ENCODE measurements at places on chromosomes 2 and 18.

DNA sequence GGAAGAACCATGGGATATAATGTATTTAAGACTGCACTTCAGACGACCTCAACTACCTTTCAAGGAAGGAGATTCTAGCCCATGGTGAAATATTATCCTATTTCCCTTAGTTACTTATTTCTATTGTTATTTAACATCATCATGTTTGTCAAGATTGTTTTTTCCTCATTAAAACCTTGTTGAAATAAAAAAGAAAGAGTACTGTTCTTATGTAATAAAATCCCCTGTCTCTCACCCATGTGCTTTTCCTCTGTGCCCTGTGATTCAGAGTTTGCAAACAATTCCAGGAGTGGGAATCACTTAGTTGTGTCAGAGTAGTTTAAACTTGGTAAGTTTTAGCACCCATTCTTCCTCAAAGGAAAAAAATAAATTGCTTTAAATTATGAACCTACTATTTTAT is 43.6 kb downstream of the ERBB4 start:
- no peaks in the 10 kb centered on the region for H3K27me3 ChIP-seq
- H3K36me3 ChIP-seq = no peaks in the 10 kb centered on the region
- no peaks in the 10 kb centered on the region for H3K4me1 ChIP-seq
- no peak for DNase-seq
- H3K27ac ChIP-seq = no peak overlapping the region

DNA sequence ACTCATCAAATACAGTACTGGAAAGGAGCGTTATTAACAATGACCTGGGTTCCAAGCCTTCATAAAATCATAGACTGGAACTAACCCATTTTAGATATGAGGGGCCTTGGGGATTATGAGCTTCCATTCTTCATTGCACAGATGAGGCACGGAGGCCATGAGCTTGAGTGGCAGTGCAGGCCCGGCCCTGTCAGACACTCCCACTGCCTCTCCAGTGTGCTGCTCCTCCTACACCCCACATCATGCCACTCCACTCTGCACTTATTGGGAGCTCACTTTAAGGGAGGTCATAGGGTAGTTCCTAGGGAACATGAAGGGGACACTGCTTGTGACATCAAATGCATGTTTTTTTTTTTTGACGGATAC is 77.9 kb downstream of the TSN start:
- H3K4me3 ChIP-seq = no peak overlapping the region
- peaks cover 3% of the 10 kb centered on the region for H3K27me3 ChIP-seq
- H3K4me1 ChIP-seq = no peaks in the 10 kb centered on the region
- no peaks in the 10 kb centered on the region for H3K36me3 ChIP-seq
- no peak for DNase-seq

- H3K27me3 ChIP-seq = no peaks in the 10 kb centered on the region
- H3K4me1 ChIP-seq = no peaks in the 10 kb centered on the region
- H3K4me3 ChIP-seq = no peak overlapping the region
- no peaks in the 10 kb centered on the region for H3K36me3 ChIP-seq
- DNase-seq = no peak
Observed at GRCh38 chr18:13202571-13202970, 16.0 kb upstream of the LDLRAD4 start.

- H3K27me3 ChIP-seq = no peaks in the 10 kb centered on the region
- H3K27ac ChIP-seq = no peak overlapping the region
- H3K4me1 ChIP-seq = no peaks in the 10 kb centered on the region
- no peak for DNase-seq
- H3K4me3 ChIP-seq = no peak overlapping the region
Observed at GRCh38 chr2:219122202-219122980, 38.2 kb downstream of the NHEJ1 start.

DNA sequence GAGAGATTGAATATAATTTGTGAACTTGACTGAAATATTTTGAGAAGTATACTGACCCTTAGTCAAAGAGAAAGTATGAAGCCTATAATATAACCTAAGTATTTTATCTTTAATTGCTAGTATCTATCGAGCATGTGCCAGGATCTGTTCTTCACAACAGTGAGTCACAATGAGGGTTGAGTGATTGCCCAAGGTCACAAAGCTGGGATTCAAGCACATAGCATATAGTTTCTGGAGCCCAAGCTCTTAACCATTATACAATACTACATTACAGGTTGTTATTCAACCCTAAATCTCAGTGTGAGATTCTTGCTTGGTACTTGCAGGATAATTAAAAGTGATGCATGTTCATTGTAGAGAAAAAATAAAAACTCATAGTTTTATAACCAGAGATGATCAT is 97.2 kb downstream of the RAB3GAP1 start:
- no peak overlapping the region for H3K4me3 ChIP-seq
- no peak overlapping the region for H3K27ac ChIP-seq
- H3K36me3 ChIP-seq = peaks cover 9% of the 10 kb centered on the region
- DNase-seq = no peak

DNA sequence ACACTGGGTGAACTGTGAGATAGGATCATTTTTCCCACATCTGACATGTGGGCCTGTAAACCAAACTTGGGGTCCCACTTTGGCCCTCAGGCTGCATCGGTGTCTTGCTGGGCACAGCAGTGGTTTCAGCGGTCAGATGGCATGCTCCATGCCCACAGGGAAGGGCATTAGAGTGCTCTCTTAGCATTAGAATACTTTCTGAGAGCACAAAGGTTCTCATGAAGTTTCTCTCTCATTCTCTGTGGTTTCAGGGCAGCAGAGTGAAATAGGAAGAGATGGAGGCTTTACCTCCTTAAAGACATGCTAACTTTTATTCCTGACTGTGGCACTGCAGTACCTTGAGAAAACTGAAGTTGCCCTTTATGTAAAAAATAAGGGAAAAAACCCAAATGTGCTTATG is 36.6 kb upstream of the GATA6 start:
- H3K4me3 ChIP-seq = no peak overlapping the region
- no peak overlapping the region for H3K27ac ChIP-seq
- no peaks in the 10 kb centered on the region for H3K4me1 ChIP-seq
- H3K36me3 ChIP-seq = no peaks in the 10 kb centered on the region
- no peaks in the 10 kb centered on the region for H3K27me3 ChIP-seq

- H3K4me3 ChIP-seq = no peak within 1 kb of the TSS
- H3K4me1 ChIP-seq = no peaks in the 10 kb centered on the region
- DNase-seq = no peak
- H3K27ac ChIP-seq = no peak within 1 kb of the TSS
- H3K36me3 ChIP-seq = no peaks in the 10 kb centered on the region
- peaks cover 34% of the 10 kb centered on the region for H3K27me3 ChIP-seq
Observed at GRCh38 chr2:31580321-31581117, at the start of gene SRD5A2. Gene SRD5A2, minus strand, starts transcription at chr2:31580938. Its CDS starts 38 bp downstream, at chr2:31580900.

- H3K36me3 ChIP-seq = no peaks in the 10 kb centered on the region
- H3K4me3 ChIP-seq = no peak overlapping the region
- no peaks in the 10 kb centered on the region for H3K27me3 ChIP-seq
- H3K4me1 ChIP-seq = peaks cover 40% of the 10 kb centered on the region
- no peak overlapping the region for H3K27ac ChIP-seq
Observed at GRCh38 chr2:224520064-224520463, 65.1 kb downstream of the CUL3 start.

DNA sequence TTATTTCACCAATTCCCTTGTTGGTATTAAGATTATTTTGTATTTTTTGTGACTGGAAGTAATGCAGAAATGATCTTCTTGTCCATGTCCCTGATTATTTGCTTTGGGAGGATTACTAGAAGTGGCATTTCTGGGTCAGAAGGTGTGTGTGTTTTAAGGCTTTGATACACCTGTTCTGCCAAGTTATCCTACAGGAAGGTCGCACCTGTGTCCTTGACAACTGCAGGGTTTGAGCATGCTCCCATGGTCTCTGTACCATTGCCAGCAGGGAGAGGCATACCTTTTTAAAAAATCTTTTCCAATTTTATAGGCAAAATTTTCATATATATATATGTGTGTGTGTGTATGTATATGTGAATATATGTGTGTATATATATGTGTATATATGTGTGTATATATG is 29.7 kb downstream of the KDM3A start:
- H3K27ac ChIP-seq = no peak overlapping the region
- no peak overlapping the region for H3K4me3 ChIP-seq

DNA sequence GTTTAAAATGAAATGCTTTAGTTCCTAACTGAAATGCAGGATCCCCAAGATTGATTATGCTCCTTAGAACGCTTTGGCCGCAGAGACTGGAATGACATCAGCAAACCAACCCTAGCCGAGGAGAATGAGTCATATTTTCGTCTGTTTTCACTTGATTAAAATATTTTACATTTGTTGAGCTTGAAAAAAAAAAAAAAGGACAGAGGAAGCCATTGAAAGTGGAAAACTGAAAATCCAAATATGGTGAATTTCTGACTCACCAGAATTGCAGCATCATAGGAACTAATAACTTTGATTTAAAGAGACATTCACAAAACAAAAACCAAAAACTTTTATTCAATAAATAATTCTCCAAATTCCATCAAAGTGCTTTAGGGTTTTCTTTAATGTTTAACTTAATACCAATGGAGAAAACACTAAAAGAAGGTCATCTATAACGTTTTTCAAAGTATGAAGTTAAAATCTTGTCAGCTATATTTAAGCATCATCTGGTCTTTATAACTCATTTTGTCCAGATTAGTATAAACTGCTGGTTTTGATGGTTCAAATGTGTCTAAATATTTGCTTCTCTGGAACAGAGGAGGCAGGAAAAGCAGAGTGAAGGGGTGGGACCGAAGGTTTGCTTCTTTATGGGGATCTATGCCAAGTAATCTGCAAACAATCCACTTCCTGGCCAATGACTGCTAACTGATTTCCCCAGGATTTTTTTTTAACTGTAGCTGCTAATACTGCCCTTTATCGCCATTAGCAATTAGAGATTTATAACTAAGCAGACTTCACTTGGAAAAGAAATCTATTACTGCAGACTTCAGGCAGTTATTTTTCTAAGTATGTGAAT is 30.9 kb upstream of the COL5A2 start:
- no peaks in the 10 kb centered on the region for H3K36me3 ChIP-seq
- peak overlapping the region; percentile 15 for H3K4me3 ChIP-seq
- H3K27ac ChIP-seq = peak overlapping the region; percentile 78
- peaks cover 31% of the 10 kb centered on the region for H3K4me1 ChIP-seq

GRCh38 chr2:86487062-86487461 is 45.9 kb downstream of the KDM3A start:
- no peak for DNase-seq
- H3K4me3 ChIP-seq = no peak overlapping the region
- H3K36me3 ChIP-seq = peaks cover 56% of the 10 kb centered on the region
- H3K27ac ChIP-seq = no peak overlapping the region

GRCh38 chr2:234863043-234863934 is 88.5 kb upstream of the SH3BP4 start:
- H3K4me3 ChIP-seq = no peak overlapping the region
- H3K4me1 ChIP-seq = peaks cover 7% of the 10 kb centered on the region
- H3K27ac ChIP-seq = no peak overlapping the region
- H3K27me3 ChIP-seq = no peaks in the 10 kb centered on the region

GRCh38 chr18:28168725-28169124 is 8.2 kb downstream of the CDH2 start:
- no peaks in the 10 kb centered on the region for H3K4me1 ChIP-seq
- no peak overlapping the region for H3K4me3 ChIP-seq
- DNase-seq = no peak

DNA sequence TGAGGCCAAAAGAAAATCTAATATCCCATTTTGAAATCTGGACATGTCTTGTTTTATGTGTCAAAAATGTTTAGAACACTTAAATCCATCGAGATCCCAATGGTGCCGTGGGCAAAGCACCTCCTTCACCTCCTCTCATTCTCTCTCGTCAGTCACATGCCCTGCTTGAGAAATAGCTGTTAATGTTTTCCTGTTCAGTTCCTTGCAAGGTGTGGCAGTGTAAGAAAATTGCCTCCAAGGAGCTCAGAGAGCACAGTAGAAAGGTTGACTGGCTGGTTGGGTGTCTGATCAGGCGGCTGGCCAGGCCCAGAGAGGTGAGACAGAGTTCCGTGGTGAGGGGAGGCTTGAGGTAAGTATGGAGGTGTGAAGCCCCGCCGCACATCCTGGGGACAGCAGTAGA is 210.2 kb downstream of the TSN start:
- H3K36me3 ChIP-seq = no peaks in the 10 kb centered on the region
- H3K27me3 ChIP-seq = no peaks in the 10 kb centered on the region
- no peak overlapping the region for H3K27ac ChIP-seq
- no peak for DNase-seq

DNA sequence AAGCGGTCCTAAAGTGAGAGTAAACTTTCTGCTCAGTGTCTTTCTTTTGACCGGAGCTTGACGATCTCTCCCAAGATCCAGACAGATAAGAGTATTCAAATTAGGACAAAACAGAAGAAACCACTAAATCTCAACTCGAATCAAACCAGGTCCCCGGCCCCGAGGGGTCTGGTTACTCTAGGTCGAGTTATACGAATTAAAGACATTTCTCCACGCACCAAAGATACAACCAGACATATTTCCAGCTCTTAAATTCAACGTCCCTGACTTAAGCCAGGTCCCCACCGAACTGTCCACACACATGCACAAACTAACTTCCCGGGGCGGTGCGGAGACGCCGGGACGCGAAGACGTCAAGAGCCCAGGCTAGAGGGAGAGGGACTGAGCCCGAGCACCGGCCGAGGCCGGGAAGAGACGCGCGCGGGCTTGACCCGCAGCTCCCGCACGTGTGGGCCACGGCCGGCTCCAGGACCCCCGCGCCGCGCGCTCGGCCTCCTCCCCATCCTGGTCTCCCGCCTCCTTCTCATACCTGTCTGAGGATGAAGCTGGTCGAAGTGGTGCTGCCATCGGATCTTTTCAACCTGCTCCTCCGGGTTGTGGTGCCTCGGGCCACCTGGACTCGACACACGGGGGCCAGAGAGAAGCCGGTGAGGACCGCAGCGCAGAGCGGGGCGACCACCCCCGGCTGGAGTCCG is 896 bp downstream of the CACNB4 start:
- H3K27ac ChIP-seq = peak overlapping the region; percentile 37
- peak overlapping the region; percentile 48 for H3K4me3 ChIP-seq
- peaks cover 7% of the 10 kb centered on the region for H3K4me1 ChIP-seq
- peak; percentile 72 for DNase-seq

DNA sequence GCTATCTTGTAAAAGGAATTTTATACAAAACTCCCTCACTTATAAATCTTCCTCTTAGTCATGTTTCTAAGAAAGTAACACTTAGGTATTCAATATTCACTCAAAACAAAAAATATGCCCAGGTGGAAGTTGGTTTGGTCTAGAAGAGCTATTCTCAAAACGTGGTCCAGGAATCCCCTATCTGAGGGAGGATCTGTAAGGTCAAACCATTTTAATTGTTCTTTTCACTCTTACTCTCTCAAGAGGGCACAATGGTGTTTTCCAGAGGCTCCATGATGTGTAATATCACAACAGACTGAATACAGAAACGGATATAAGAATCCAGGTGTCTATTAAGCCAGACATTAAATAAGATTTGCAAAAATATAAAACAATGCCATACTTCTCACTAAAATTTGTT is 9.9 kb downstream of the MOB1A start:
- peaks cover 36% of the 10 kb centered on the region for H3K36me3 ChIP-seq
- no peak overlapping the region for H3K4me3 ChIP-seq
- DNase-seq = no peak
- peaks cover 6% of the 10 kb centered on the region for H3K4me1 ChIP-seq

DNA sequence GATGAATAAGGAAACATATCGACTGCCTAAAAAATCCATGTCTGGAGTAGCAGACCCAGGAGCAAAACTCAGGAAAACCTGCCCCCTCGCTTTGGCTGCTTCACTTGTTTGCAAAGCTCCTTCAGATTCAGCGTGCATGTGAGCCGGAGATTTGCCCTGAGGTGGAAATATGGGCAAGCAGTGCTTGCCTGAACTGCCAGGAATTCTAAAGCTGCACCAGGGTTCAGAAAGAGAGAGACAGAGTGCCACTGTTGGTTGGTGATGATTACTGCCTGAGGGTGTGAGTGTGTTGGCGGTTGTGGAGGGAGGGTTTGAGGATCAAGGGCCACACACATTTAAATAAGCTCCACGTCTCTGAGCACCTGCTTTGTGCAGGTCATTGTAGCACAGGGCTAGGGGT is 139.6 kb upstream of the RGPD4 start:
- no peaks in the 10 kb centered on the region for H3K27me3 ChIP-seq
- no peak for DNase-seq
- H3K4me3 ChIP-seq = no peak overlapping the region
- no peaks in the 10 kb centered on the region for H3K4me1 ChIP-seq
- no peak overlapping the region for H3K27ac ChIP-seq
- no peaks in the 10 kb centered on the region for H3K36me3 ChIP-seq
